ENCODE measurements at places on chromosomes 3 and 15.

GRCh38 chr3:10335190-10335738 is 14.4 kb upstream of the SEC13 start:
- DNase-seq, result no peak

DNA sequence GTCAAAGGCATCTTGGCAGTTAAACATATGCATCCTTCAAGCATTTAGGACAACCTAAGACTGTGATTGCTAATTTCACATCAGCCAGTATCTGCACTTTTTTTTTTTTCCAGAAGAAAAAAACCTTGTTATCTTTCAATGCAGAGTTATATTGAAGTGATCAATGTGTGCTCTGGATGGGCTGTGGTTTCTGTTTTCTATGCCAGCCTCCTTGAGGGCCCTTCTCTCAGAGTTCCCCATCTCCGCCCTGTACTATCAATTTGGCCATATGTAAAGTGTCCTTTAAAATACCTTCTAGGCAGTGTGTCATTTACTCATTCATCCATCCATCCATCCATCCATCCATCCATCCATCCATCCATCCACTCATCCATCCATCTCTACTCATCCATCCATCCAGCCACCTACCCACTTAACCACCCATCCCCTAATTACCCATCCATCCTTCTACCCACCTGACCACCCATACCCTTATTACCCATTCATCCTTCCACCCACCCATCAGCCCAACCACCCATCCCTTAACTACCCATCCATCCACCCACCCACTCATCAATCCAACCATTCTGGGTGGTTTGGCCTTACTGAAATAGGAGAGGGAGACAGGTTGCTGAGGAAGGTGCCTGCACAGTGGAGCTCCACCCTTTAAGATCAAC is 322.1 kb downstream of the CHST2 start:
- DNase-seq, result no peak

DNA sequence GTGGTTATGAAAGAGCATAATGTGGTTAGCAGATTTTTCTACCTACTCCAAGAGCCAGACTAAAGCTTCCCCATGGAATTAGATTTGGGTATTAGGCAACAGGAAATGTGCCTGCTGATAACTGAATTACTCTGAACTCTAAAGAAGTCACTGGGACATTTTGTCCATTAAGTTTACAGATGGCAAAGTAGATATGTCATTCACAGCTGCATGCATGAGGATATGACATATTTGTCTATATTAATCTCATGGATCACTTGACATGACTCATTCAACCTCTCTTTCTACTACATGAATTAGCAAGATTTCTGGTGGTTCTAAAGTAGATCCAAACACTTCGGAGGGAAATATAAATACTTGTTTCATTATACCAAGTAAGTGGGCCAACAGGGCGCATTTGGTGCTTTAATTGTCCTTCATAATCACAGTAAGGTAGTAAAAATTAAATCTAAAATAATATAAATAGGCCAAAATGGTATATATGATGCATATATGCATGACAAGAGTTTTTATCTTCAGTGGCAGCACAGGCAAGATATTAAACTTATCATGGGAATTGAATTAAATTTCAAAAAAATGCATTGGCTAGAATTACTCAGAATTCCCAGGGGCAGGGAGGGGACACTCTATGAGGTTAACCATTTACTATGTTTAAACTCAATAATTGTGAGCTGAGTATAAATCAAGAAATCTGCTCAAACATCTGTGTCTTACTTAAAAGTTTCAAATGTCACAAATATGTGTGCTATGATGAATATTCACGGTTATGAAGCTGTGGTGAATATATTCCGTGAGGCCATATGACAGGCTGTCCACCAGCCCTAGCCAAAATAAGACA is 365.3 kb upstream of the KCNMB2 start:
- DNase-seq, result peak; percentile 91

DNA sequence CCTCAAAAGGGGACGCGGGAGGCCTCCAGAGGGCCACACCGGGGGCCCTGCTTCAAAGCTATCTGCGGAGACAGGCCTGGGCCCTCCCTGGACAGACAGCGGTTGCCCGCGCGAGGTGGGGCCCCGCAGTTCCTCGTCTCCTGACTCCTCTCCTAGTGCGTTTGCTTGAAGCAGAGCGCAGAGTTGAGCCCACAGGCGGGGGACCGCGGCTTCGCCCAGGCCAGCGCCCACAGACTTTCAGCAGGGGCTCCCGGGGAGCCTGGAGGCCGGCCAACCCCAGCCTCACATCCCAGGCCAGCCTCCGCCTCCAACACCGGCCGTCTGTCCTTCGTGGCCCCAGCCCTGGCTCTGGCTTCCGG is 540 bp upstream of the ADAMTS7 start:
- no peak for DNase-seq

- no peak for DNase-seq
Observed at GRCh38 chr15:52406601-52407000, 111.0 kb upstream of the MYO5C start.

GRCh38 chr3:61903074-61903473 is 341.7 kb downstream of the PTPRG start:
- DNase-seq, result no peak

GRCh38 chr3:13493867-13494441 is 13.8 kb downstream of the HDAC11 start:
- DNase-seq, result no peak

GRCh38 chr3:180358179-180358578 is 243.8 kb upstream of the TTC14 start:
- DNase-seq, result peak; percentile 27

- no peak for DNase-seq
Observed at GRCh38 chr3:133572158-133573053, 1.1 kb upstream of the CDV3 start.

- DNase-seq, result peak; percentile 17
Observed at GRCh38 chr3:157573780-157574378, 70.7 kb upstream of the VEPH1 start.

GRCh38 chr15:40344217-40344616 is 3.5 kb upstream of the CCDC9B start:
- peak; percentile 32 for DNase-seq

- no peak for DNase-seq
Observed at GRCh38 chr15:69987492-69988489, 109.9 kb downstream of the TLE3 start.
